Activated CD4-positive, CD25-positive, alpha-beta regulatory T cell (primary cell): ENCODE measurements at places on chromosomes 5 and 9.

- DNase-seq = no peak
These were observed 255.8 kb upstream of the SLC24A2 start for GRCh38 chr9:20044686-20045085.

GRCh38 chr9:27292659-27293405, 4.1 kb downstream of the EQTN start:
- DNase-seq = no peak

- no peak for DNase-seq
These were observed 176.5 kb downstream of the CDK5RAP2 start for GRCh38 chr9:120403543-120403856.

GRCh38 chr9:12464910-12465512, 228.2 kb upstream of the TYRP1 start:
- DNase-seq = no peak

DNA sequence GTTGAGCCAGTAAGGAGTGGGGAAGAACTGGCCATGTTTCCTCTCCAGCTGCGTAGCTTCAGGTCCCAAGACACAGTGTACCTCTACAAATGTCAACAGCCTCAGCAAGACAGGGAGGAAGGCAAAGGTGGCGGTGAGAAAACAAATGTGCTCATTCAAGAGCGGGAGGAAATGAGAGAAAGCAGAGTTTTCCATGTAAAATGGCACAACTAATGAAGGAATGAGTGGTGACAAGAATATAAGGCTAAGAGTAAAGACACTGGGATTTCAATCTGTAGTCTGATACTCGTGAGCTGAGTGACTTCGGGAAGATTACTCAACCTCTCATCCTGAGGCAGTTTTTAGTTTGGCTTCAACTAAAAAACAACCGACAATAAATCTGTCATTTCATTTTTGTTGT, 67.6 kb downstream of the DPYSL3 start:
- DNase-seq = no peak

GRCh38 chr5:179023528-179024189, at the start of gene ZNF879:
Gene ZNF879, plus strand, starts transcription at chr5:179023804. Its CDS starts 1,201 bp downstream, at chr5:179025005.
- DNase-seq = peak; percentile 89
